ENCODE measurements at places on chromosomes 3 and 15.

DNA sequence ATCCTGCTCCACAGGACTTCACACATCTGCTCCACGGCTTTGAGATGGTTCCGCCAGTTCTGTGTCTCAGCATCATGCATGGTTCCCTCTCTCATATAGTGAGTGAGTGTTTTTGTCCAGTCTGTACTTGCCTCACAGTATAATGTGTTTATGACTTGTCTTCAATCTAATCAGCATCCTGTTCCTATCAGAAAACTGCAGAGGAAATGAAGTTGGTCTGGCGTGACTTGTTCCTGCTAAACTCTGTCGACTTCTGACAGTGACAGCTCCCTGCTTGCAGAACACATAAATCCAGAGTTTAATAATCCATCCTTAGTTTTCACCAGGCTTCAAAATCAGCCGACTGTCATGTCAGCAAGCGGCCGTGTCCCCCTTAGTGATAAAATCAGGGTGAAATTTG is 222.3 kb downstream of the SLCO3A1 start:
- no peak for DNase-seq

- no peak for DNase-seq
Measured at GRCh38 chr3:62318365-62318751, 55.0 kb downstream of the FEZF2 start.

- no peak for DNase-seq
Measured at GRCh38 chr3:129605922-129606635, 397 bp downstream of the PLXND1 start.

- DNase-seq: no peak
Measured at GRCh38 chr15:45234562-45235235, 17.3 kb upstream of the SLC28A2 start.

DNA sequence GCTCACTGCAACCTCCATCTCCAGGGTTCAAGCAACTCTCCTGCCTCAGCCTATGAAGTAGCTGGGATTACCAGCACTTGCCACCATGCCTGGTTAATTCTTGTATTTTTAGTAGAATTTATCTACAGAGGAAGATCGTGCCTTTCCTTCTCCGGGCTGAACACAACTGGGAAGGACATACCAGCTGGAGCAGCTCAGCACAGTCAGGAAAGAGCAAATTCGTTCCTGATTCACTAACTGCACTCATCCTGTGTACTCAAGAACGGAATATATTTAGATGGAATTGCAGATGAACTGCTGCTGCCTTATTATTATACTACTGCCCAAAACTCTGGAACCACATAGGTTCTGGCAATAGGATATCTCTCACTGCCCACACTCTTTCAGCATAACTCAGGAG is 27.1 kb upstream of the P4HTM start:
- no peak for DNase-seq

DNA sequence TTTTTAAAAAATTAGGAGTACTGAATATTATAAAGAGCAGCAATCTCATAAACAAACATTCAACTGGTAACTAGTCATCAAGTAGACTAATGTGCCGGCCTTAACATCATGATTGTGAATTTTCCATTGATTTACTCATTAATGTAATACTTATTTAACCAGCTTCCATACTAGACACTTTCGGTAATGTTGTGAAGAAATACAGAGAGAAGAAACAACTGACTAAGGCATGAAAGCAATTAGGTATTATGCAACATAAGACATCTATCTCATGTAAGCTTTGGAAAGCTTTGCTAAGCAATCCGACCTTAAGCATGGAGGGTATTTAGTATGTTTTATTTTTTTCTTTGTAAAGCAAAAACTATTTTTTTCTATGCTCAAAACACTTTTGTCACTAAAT is 108.0 kb downstream of the IL1RAP start:
- no peak for DNase-seq

GRCh38 chr3:115423170-115423569 is 200.1 kb upstream of the GAP43 start:
- DNase-seq: no peak

GRCh38 chr3:78858174-78858573 is 909.6 kb downstream of the ROBO1 start:
- DNase-seq: no peak

GRCh38 chr15:71781179-71781964 is 29.0 kb upstream of the NR2E3 start:
- no peak for DNase-seq

DNA sequence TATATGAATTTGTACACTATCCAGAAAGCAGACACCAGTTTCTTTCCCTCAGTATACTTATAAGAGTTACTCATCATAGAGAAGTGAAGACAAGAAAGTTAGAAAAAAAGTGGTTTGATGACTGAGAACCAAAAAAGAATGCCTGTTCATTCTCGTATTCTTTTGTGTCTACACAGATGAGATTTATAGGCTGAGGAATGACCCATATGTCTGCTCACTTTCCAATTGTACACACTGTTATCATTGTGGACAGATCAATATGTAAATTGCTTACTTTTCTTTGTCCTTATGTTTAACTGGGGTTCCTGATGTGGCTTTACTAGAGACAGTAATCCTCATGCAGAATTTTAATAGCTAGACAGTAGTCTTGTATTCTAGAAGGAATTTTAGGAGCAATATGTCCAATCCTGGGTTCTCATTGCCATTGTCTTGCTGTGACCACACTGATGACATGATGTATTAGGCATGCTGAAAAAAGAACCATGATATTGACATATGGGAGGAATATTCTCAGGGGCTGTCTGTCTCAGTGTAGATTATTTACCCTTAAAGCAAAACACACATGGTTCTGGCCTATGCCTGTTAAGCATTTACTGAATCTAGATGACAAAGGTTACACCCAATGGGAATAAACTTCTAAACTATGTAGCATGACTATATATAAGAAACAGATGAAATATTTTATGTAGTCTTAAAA is 669.7 kb downstream of the ROBO1 start:
- DNase-seq: no peak

GRCh38 chr15:98978153-98978552 is 29.4 kb downstream of the PGPEP1L start:
- DNase-seq: no peak

DNA sequence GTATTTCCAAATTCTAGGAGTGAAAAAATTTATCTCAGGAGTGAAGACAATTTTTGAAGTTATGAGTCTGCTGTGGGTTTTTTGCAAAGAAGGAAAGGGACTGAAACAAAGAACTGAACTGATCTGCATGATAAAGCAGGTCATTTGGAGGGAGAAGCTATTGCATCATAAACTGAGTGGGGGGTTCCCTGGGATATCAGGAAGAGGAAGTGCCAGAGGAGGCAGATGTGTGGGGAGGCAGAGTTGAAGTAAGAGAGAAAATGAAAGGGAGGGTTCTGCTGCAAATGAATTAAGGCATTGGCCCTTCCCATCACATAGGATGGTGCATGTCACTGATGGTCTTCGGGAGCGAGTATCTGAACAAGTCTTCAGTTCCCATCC is 379.2 kb downstream of the VPS13C start:
- DNase-seq: peak; percentile 32

DNA sequence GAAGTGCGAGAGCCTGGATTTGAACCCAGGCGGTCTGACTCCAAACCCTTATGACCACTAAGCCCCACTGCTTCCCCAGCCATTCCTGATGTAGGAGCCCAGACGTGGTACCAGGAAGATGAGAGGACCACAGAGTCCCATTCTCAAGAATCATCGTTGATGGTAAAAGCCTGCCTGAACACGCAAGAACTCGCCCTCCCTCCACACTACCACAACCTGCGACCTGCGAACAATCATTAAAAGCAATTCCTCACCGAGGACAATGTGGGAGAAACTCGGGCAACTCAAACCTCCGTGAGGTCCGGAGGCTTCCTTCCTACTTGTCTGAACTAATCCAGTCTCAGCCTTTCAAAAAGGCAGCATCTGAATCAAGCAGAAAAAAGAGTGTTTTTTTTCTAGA is 10.3 kb downstream of the MAGI1 start:
- no peak for DNase-seq

GRCh38 chr3:14346642-14347041 is 55.8 kb upstream of the SLC6A6 start:
- no peak for DNase-seq

GRCh38 chr15:75545064-75545463 is 34.1 kb downstream of the PTPN9 start:
- DNase-seq: no peak

DNA sequence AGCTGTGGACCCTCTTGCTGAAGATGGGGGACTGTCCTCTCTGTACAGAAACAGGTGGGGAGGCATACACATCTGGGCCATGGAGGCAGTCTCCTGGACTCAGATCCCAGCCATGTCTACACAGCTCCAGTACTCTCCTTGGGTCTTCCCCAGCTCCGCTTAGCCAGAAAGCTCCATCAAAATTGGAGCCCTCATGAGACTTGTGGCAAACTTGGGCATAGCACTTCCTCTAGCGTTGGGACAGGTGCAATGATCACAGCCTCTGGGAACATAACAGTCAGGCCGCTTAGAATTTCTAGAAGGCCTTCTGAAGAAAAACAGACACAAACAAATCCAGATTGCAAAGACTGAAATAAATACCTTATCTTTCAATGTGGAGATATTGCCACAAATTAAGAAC is 634.3 kb upstream of the GOLIM4 start:
- no peak for DNase-seq

Data from NT2/D1 (cell line).